Endodermal cell (in vitro differentiated cells): ENCODE measurements at places on chromosomes 5 and 9. TPM values are rescaled to one million over a fixed set of nuclear protein-coding genes. Genes with fewer than 3 reads are reported as not detected.

GRCh38 chr5:139701056-139701741, 53.0 kb downstream of the CXXC5 start:
- peak; percentile 95 for DNase-seq

GRCh38 chr5:416636-416960, 26.4 kb upstream of the EXOC3 start:
- DNase-seq: peak; percentile 35

DNA sequence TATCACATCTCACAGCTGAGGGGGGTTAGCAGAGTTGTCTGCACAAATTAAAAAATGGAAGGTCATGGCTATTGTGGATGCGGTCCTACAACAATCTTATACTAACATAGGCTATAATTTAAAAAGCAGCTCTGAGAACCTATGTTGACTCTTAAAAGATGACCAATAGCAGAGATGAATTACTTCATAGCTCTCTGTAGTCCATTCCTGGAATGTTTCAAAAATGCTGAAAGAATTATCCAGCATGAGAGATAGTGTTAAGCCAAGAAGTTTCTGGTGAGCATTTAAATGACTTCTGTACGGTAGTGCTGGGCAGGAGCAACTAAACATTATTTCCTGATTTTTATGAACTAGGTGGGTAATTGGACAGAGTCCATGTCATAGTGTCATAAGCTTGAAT, 218.2 kb upstream of the NUDT12 start:
- no peak for DNase-seq

DNA sequence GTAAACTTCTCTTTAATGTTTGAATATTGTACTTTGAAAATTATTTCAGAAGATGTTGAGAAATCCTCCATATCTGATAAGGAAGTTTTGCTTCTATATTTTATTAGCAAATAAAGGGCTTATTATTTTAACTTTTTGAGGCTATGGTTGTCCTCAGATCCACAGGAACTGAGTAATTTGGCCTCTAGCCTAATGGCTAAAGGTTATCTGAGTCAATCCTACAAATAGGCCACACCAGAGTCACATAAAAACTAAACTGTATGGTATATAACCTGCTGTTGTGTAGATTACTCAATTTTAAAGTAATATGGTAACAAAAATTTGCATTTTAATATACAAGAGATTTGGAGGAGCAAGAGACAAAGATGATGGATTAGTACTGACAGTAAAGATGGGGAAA, 549.2 kb upstream of the GRAMD2B start:
- no peak for DNase-seq

- no peak for DNase-seq
These were observed 4.6 kb downstream of the CEL start for GRCh38 chr9:133066181-133066983.

DNA sequence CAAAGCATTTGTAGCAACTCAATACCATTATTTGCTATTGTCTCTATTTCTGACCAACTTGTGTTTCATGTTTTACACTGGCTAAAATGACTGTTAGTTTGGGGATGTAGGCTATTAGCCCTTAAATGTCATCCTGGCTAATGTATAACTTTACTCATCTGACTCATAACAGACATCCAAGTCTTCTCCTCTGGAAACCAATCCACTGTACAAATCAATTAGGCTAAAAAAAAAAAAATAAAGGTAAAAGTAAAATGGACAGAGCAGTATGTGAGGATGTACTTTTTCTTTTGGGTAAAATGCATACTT, 20.6 kb downstream of the MEGF9 start:
- DNase-seq: no peak

DNA sequence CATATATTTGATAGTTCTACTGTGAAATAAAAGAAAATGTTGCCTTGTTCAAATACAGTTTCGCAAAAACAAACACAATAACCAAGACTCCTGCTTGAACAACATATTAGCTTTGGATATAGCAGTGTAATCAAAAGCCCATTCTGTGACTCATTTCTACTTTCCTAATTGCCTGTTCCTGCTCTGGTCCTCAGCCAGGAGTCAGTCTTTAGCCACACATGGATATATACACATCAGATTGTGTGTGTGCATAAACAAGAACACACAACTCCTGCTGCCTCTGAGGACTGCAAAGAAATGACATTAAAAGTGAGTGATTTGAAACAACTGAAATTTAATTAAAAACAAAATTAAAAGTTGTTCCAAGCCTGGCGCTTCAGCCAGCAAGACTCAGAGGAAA, 334.8 kb downstream of the TRIM32 start:
- DNase-seq: no peak

DNA sequence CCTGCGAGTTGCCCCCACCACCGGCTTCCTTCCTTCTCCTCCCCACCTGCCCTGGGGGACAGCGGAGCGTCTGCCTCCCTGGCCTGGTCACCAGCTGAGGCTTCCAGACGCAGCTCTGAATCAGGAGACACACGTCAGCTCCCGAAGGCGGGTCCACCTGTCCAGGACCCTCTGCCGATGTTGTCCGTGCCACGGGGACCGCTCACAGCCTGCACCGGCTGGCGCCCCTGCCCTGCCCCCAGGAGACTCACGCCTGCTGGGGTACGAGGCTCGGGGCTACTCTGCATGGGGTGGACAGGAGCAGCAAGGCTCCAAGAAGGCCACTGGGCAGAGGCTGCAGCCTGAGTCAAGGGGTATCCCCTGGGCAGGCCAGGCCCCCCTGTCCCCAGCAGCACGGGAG, 1.9 kb upstream of the CCDC187 start:
- DNase-seq: peak; percentile 45

DNA sequence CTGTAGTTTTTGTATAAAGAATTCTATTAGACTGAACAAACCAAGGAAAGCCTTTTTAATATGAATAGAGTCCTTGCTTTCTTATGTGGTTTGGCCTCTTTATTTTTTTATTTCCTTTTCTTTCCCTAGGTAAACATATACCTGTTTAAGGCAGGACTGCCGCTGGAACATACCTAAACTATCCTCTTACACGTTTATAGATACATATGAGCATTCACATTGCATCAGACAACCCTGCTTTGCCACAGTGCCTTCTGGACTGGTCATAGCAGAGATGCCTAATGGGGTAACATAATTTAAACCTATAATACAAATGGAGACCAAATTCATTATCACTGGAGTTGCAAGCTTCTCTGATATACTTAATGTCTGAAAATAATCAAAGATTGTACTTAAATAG, 12.5 kb downstream of the GRAMD2B start:
- no peak for DNase-seq

DNA sequence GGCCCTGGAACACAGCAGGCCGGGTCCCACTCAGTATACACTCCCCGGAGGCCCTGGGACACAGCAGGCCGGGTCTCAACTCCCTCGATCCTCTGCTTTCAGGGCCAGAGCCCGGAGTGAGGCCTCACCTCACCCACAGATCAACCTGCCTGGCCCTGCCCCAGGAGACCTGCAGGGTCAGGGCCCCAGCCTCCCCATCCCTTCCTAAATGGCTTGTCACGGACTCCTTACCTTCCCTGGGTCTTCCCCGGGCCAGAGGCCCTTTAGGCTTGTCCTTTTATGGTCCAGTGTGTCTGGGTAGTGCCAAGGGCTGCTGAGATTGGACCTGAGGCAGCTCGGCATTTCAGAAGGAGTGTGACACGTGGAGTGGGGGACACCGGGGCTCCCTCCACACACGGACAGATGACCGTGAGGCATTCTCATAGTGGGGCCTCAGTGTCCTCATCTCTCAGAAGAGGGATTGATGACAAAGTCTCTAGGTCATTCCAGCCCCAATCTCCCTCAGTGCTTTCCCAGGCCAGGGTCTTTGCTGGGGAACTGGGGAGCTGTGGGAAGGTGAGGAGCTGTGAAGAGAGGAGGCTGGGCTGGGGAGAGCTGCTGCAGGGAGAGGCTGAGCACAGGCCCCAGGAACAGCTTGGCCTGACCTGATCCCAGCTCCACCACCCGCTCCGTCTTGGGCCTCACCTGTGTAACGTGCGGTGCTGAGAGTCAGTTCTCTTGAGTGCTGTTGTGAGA, 18.0 kb upstream of the PLEKHG4B start:
- no peak for DNase-seq

- DNase-seq: no peak
These were observed 76.2 kb downstream of the GPR21 start for GRCh38 chr9:123109540-123110279.

- no peak for DNase-seq
These were observed 152.1 kb downstream of the PCSK1 start for GRCh38 chr5:96280946-96281393.

- no peak for DNase-seq
These were observed 75.9 kb upstream of the SELENOP start for GRCh38 chr5:42887575-42887974.

DNA sequence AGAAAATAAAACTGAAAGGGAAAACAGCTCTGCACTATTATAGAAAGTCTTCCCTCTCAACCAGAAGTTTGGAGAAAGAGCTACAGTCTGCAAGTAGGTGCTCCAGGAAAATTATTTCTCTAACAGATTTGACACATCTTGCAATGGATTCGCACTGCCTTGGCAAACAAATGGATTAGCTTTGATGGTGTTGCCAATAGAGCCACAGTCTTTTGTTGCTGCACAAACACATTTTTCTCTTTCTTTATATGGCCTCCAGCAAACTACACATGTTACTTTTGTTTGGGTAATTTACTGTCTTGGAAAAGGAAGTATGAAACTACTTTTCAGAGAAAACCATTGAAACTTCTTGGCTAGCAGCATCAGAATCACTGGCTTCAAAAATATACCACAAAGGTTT, 523.1 kb downstream of the EFNA5 start:
- no peak for DNase-seq

Gene MARCOL
- not detected in 2 replicates for total RNA-seq

Gene GPR150
- 0.13 TPM in 1 of 2 replicates, not detected in the other for total RNA-seq

Gene AMBP
- total RNA-seq: 0.54 and 0.68 TPM in 2 replicates

Gene CDKN2AIPNL
- total RNA-seq: 46.8 to 62.0 TPM (median 59.4 TPM) in 3 replicates

Gene SMIM27
- 16.7 to 22.2 TPM (median 18.4 TPM) in 3 replicates for total RNA-seq

Gene ACOT12
- 0.42 TPM in 1 of 2 replicates, not detected in the other for total RNA-seq

Gene POLR3G
- total RNA-seq: 16.4 and 22.6 TPM in 2 replicates

Gene SGTB
- total RNA-seq: 10.8 to 19.7 TPM (median 17.9 TPM) in 3 replicates

Gene NCS1
- total RNA-seq: 40.6 and 42.9 TPM in 2 replicates

Gene IFNA14
- not detected in 2 replicates for total RNA-seq

Gene GPSM1
- 24.6 to 38.6 TPM (median 37.1 TPM) in 3 replicates for total RNA-seq

Gene SLC6A3
- total RNA-seq: 0.18 and 0.23 TPM in 2 replicates
